Mammary microvascular endothelial cell (primary cell): ENCODE measurements at places on chromosomes 11 and 22. TPM values are rescaled to one million over a fixed set of nuclear protein-coding genes. Genes with fewer than 3 reads are reported as not detected.

The F2 gene
- total RNA-seq: 0.10 TPM in 1 of 2 replicates, not detected in the other

The SNX19 gene
- total RNA-seq: 32.9 and 41.3 TPM in 2 replicates

The OR5B21 gene
- total RNA-seq: not detected in 2 replicates

The CRYAB gene
- total RNA-seq: not detected in 2 replicates

The CABP4 gene
- total RNA-seq: 2.1 and 3.9 TPM in 2 replicates

The SCGB2A2 gene
- not detected in 2 replicates for total RNA-seq

The NEU3 gene
- total RNA-seq: 3.0 and 3.5 TPM in 2 replicates

The GRM5 gene
- 0.07 and 0.15 TPM in 2 replicates for total RNA-seq

The OR51B6 gene
- not detected in 2 replicates for total RNA-seq

The PLEKHB1 gene
- total RNA-seq: 0.74 TPM in 1 of 2 replicates, not detected in the other

The TKFC gene
- total RNA-seq: 22.6 and 23.4 TPM in 2 replicates

The SYT7 gene
- 0.05 and 0.07 TPM in 2 replicates for total RNA-seq

The OR52E8 gene
- not detected in 2 replicates for total RNA-seq

The ARL14EP gene
- 13.9 and 15.9 TPM in 2 replicates for total RNA-seq

The KCNQ1 gene
- total RNA-seq: 0.20 TPM in 1 of 2 replicates, not detected in the other

The RGL4 gene
- not detected in 2 replicates for total RNA-seq

The XRCC6 gene
- 431 and 469 TPM in 2 replicates for total RNA-seq

The NAALAD2 gene
- total RNA-seq: 0.13 and 0.20 TPM in 2 replicates

The ADM2 gene
- 0.64 and 0.87 TPM in 2 replicates for total RNA-seq

The GGT5 gene
- total RNA-seq: 7.4 and 8.3 TPM in 2 replicates

The NUDT8 gene
- total RNA-seq: 12.3 and 16.5 TPM in 2 replicates

The NAA40 gene
- total RNA-seq: 11.7 and 14.8 TPM in 2 replicates

The OR51B4 gene
- total RNA-seq: not detected in 2 replicates

The GAL3ST1 gene
- not detected in 2 replicates for total RNA-seq
